ENCODE measurements at places on chromosomes 2 and 18. TPM values are rescaled to one million over a fixed set of nuclear protein-coding genes. Genes with fewer than 3 reads are reported as not detected.

ANKRD29 gene
- total RNA-seq = not detected

ZNF24 gene
- 46.8 TPM for total RNA-seq

ANKRD30B gene
- not detected for total RNA-seq

SERPINB4 gene
- total RNA-seq = not detected

DNA sequence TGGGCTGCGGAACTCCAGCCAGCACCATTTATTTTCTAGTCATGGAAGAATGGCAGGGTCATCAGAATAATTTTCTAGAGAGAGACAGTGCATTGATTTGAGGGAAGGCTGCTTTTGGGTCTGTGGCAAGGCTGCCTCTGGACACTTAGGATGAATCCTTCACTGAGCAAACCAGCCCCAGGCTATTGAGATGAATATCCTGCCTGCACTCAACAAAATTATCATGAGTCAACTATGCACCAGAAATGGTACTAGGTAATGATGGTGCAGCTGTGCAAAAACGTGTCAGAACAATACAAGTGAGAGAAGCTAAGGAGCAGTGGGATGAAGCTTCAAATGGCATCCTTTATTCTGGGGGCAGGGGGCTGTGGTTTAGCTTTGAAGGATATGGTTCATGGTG lies 115.8 kb downstream of the SPHKAP start:
- no peaks in the 10 kb centered on the region for H3K36me3 ChIP-seq
- no peak overlapping the region for H3K4me3 ChIP-seq
- no peaks in the 10 kb centered on the region for H3K27me3 ChIP-seq

DNA sequence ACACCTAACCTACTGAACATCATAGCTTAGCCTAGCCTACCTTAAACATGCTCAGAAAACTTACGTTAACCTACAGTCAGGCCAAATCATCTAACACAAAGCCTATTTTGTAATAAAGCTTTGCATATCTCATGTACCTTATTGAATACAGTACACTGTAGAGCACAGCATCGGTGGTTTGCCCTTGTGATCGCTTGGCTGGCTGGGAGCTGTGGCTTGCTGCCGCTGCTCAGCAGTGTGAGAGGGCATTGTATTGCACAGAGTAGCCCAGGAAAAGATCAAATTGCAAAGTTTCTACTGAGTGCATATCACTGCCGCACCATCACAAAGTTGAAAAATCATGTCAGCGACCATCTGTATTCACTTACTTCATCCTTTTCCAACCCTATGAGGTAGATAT lies 62.3 kb upstream of the NCK2 start:
- no peak overlapping the region for H3K4me3 ChIP-seq
- no peaks in the 10 kb centered on the region for H3K27me3 ChIP-seq
- no peak overlapping the region for H3K27ac ChIP-seq
- peaks cover 2% of the 10 kb centered on the region for H3K4me1 ChIP-seq
- no peaks in the 10 kb centered on the region for H3K36me3 ChIP-seq

DNA sequence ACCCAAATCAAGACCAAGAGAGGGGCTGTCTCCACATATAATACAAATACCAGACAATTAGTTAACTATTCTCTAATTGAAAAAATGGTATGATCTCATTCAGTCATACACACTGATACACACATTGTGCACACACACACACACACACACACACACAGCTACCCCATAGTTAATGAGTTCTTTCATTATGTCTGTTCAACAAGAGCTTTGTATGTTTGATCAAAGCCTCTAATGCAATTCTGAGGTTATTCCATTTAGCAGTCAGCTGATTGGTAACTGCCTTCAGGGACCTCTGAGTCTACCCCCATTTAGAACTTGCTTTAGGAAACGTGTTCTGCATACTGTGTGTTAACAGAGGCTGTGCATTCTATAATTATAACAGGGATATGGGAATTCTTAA lies 741.4 kb upstream of the LRRTM4 start:
- no peaks in the 10 kb centered on the region for H3K36me3 ChIP-seq
- H3K27me3 ChIP-seq = no peaks in the 10 kb centered on the region
- no peaks in the 10 kb centered on the region for H3K4me1 ChIP-seq
- no peak overlapping the region for H3K27ac ChIP-seq

DNA sequence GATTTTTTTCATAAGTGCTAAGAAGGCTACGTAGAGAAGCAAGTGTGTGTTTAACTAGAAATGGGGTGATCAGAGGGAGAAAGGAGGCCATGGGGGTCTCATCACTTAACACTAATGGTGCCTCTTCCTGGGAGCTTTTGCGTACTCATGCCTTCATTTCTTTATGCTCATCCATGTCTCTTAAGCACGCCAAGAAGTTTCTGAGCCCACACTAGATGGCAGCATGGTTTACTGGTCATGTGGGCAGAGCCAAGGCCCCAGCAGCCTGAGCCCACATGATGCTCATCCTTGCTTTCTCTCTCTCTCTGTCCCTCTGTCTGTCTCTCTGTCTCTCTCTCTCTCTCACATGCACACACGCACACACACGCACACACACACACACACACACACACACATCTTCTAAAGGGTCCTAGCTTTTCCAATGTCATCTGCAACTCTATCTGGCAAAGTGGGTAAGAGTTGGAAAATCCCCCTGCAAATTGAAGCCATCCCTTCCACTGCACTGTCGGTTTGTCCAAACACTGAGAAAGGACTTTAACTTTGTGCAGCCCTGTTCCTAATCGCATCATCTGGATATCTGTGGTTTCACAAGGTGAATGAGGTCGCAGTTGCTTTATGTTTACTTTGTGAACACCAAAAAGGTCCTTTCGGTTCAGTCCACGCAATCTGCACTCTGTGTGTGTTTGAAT lies 137.1 kb upstream of the CCDC68 start:
- no peak overlapping the region for H3K4me3 ChIP-seq
- no peak overlapping the region for H3K27ac ChIP-seq
- DNase-seq = no peak
- no peaks in the 10 kb centered on the region for H3K4me1 ChIP-seq
- H3K27me3 ChIP-seq = no peaks in the 10 kb centered on the region
- no peaks in the 10 kb centered on the region for H3K36me3 ChIP-seq

DNA sequence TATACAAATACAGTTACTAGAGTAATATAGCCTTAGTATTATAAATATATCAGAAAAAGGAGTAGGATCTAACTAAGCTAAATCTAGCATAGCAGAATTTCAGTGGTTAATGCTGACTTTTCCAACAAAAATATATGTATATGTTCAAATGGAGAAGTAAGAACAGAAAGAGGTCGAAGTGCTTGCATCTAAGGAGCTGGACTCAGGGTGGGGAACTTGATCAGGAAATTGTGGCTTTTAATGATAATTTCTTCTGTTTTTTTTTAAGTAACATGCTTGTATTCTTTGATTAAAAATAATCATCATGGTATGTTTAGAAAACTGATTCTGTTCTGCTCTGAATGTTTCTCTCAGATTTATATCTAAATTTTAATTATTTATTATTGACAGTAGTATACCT lies 327.1 kb downstream of the GALNT13 start:
- H3K4me3 ChIP-seq = no peak overlapping the region
- no peak for DNase-seq
- no peaks in the 10 kb centered on the region for H3K27me3 ChIP-seq

DNA sequence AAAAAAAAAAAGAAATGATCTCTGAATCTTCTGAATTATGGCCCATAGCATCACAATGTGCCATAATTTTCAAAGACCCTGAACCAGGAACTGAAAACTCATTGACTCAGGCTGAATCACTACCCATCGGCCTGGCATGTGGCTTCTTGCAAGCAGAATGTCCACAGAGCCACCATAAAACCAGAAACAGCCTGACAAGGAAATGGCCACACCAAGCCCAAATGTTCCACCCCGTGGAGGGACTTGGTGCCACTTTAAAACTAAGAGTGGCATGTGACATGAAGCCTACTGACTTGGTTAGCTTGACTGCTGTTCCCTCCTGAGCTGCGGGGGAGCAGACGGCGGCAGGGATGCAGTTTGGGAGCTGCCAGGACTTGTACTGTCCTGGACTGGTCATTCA lies 71.2 kb upstream of the RBM44 start:
- peaks cover 3% of the 10 kb centered on the region for H3K36me3 ChIP-seq
- H3K4me3 ChIP-seq = no peak overlapping the region
- no peaks in the 10 kb centered on the region for H3K27me3 ChIP-seq
- peaks cover 56% of the 10 kb centered on the region for H3K4me1 ChIP-seq
- DNase-seq = no peak
- H3K27ac ChIP-seq = no peak overlapping the region

GRCh38 chr2:241627675-241628074 lies 9.3 kb downstream of the THAP4 start:
- DNase-seq = no peak
- no peak overlapping the region for H3K27ac ChIP-seq
- peaks cover 23% of the 10 kb centered on the region for H3K36me3 ChIP-seq
- no peak overlapping the region for H3K4me3 ChIP-seq
- H3K27me3 ChIP-seq = no peaks in the 10 kb centered on the region

DNA sequence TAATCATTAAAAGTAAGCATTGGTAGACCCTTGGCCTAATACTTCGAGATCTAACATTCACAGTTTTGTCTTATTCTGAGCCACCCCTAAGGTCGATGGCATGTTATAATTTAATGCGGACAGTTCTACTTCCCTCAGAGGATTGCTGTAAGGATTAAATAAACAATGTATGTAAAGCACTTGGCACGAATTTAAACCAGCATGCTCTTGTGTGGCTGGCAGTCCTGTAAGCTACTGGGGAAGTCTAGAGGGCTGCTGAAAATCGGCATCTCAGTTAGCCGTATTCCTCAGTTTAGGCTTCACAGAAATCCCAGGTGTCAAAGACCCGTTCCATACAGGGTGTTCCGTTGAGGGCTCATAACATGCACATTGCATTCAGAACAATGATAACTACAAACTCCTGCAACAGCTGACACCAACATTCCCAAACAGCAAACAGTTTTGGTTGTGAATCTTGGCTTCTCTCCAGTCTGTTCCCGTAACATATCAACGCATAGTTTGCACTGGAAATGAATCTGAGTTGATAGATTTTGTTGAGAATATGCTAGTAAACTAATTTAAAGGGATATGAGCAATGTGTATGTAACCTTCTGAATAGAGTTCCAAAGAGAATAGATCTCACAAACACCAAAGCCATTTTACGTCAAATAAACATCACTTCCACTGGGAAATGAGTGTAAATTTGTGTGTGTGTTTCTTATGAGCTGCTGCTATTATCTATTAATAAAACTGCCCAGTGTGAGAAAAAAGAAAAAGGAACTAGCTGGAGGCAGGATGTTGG lies 52.2 kb upstream of the ACKR3 start:
- DNase-seq = no peak
- H3K36me3 ChIP-seq = no peaks in the 10 kb centered on the region
- no peak overlapping the region for H3K4me3 ChIP-seq

DNA sequence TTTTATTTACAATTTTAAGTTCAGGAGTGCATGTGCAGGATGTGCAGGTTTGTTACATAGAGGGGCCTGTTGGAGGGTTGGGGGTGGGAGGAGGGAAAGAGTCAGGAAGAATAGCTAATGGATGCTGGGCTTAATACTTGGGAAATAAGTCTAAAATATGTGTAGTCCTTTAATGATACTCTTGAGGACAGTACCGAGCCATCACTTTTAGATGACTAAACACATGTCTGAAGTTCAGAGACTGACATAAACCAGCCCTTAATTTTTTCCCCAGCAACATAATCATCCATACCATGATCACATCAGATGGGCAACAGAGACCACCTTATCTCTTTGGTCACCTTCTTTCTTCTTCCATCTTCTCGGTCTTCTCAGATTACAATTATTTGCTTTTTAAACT lies 189.1 kb upstream of the COL3A1 start:
- no peaks in the 10 kb centered on the region for H3K4me1 ChIP-seq
- DNase-seq = no peak
- no peaks in the 10 kb centered on the region for H3K36me3 ChIP-seq
- H3K27me3 ChIP-seq = peaks cover 3% of the 10 kb centered on the region
- H3K4me3 ChIP-seq = no peak overlapping the region

DNA sequence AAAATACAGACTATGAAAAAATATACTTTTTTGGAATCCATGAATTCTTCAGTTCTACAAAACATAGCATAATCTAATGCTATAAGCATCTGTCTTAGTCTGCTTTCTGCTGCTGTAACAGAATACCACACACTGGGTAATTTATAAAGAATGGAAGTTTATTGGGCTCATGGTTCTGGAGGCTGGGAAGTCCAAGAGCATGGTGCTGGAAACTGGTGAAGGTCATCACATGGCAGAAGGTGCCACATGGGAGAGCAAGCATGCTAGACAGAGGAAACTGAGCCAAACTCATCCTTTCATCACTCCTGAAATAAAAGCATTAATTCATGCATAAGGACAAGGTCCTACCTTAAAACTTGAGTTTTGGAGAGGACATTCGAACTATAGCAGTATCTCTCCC lies 26.6 kb upstream of the NOSTRIN start:
- no peaks in the 10 kb centered on the region for H3K27me3 ChIP-seq
- no peak for DNase-seq
- peaks cover 14% of the 10 kb centered on the region for H3K36me3 ChIP-seq
- H3K4me3 ChIP-seq = no peak overlapping the region

GRCh38 chr2:111954602-111955332 lies 56.4 kb downstream of the MERTK start:
- peaks cover 2% of the 10 kb centered on the region for H3K27me3 ChIP-seq
- peaks cover 3% of the 10 kb centered on the region for H3K4me1 ChIP-seq
- H3K36me3 ChIP-seq = no peaks in the 10 kb centered on the region
- no peak for DNase-seq

- H3K4me3 ChIP-seq = no peak overlapping the region
- DNase-seq = no peak
- H3K27me3 ChIP-seq = no peaks in the 10 kb centered on the region
- no peaks in the 10 kb centered on the region for H3K36me3 ChIP-seq
Measured at GRCh38 chr18:61360404-61361383, 27.5 kb downstream of the CDH20 start.

DNA sequence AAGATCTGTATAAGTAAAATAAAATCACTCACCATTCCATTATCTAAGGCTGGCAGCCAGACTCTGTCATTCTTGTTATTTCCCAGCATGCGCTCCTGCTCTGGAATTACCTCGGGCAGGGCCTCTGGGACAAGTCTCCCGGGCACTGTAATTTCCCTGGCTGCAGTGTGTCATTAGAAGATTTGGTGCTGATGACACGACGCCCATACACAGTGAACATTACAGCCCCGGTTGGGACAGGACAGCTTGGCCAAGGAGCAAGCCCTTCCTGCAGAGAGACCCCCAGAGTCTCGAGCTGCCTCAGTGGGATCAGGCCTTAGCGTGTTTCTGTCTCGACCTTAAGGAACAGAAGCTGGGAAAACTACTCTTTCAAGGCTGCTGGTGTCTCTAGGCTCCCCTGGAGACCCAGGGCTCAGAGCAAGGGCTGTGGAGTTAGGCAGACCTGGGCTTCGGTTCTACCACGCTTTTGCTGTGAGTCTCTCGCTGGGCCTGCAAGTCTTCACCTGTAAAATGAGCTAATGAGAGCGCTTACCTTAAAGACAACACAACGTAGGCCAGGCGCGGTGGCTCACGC lies 39.7 kb downstream of the SMAD7 start:
- no peak overlapping the region for H3K27ac ChIP-seq
- H3K36me3 ChIP-seq = no peaks in the 10 kb centered on the region
- H3K27me3 ChIP-seq = no peaks in the 10 kb centered on the region
- no peak for DNase-seq
- peaks cover 10% of the 10 kb centered on the region for H3K4me1 ChIP-seq

GRCh38 chr2:177826897-177827296 lies 245.7 kb downstream of the PDE11A start:
- H3K27me3 ChIP-seq = peaks cover 12% of the 10 kb centered on the region
- no peaks in the 10 kb centered on the region for H3K36me3 ChIP-seq
- no peak overlapping the region for H3K27ac ChIP-seq
- H3K4me3 ChIP-seq = no peak overlapping the region

All from activated naive CD4-positive, alpha-beta T cell treated with anti-CD3 and anti-CD28 coated beads for 36 hours (primary cell).